ENCODE measurements at places on chromosomes 5 and 9.
A peak's percentile ranks its signal among the peaks of the same experiment; 100 is the strongest.

GRCh38 chr9:125536776-125537175, 170.2 kb downstream of the MAPKAP1 start:
- no peaks in the 10 kb centered on the region for H3K4me1 ChIP-seq
- DNase-seq = no peak
- H3K4me3 ChIP-seq = no peak overlapping the region
- H3K36me3 ChIP-seq = no peaks in the 10 kb centered on the region

DNA sequence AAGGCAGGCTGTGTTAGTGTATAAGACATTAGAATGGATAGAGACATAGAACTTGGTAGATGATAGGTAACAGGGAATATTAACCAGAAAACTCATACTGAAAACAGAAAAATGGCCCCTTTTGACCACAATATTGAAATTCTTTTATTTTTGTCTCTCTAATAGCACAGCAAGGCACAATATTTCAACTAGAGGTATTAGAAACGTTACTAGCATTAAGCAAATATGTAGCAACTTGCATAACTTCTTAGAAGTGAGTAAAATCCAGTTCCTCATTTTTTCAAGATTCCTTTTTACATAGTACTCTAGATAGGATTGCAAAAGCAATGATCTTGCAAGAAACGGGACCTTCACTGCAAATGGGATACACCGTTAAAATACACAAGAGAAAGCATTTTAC, 102.7 kb upstream of the VCAN start:
- H3K36me3 ChIP-seq = no peaks in the 10 kb centered on the region
- DNase-seq = no peak
- no peaks in the 10 kb centered on the region for H3K4me1 ChIP-seq
- no peak overlapping the region for H3K27ac ChIP-seq
- no peak overlapping the region for H3K4me3 ChIP-seq

GRCh38 chr5:5658226-5658625, 235.7 kb downstream of the ICE1 start:
- peak overlapping the region; percentile 41 for H3K27ac ChIP-seq
- H3K27me3 ChIP-seq = no peaks in the 10 kb centered on the region
- H3K4me3 ChIP-seq = peak overlapping the region; percentile 18
- H3K36me3 ChIP-seq = no peaks in the 10 kb centered on the region
- peak; percentile 38 for DNase-seq
- H3K4me1 ChIP-seq = peaks cover 22% of the 10 kb centered on the region

- peak; percentile 98 for DNase-seq
- no peak overlapping the region for H3K4me3 ChIP-seq
- H3K27ac ChIP-seq = peak overlapping the region; percentile 97
- H3K4me1 ChIP-seq = peaks cover 12% of the 10 kb centered on the region
Measured at GRCh38 chr9:131334629-131335367, 45.3 kb downstream of the PLPP7 start.

- no peak for DNase-seq
- peak overlapping the region; percentile 70 for H3K4me3 ChIP-seq
- no peaks in the 10 kb centered on the region for H3K4me1 ChIP-seq
- no peak overlapping the region for H3K27ac ChIP-seq
- no peaks in the 10 kb centered on the region for H3K36me3 ChIP-seq
- no peaks in the 10 kb centered on the region for H3K27me3 ChIP-seq
Measured at GRCh38 chr5:54844905-54845566, 140.4 kb downstream of the ESM1 start.

- peaks cover 18% of the 10 kb centered on the region for H3K4me1 ChIP-seq
- no peaks in the 10 kb centered on the region for H3K36me3 ChIP-seq
- H3K27me3 ChIP-seq = no peaks in the 10 kb centered on the region
- peak overlapping the region; percentile 86 for H3K4me3 ChIP-seq
- peak overlapping the region; percentile 99 for H3K27ac ChIP-seq
Measured at GRCh38 chr5:149731332-149731616, 1.2 kb downstream of the PPARGC1B start.

GRCh38 chr5:79170661-79171060, 59.1 kb downstream of the BHMT start:
- H3K27ac ChIP-seq = no peak overlapping the region
- H3K36me3 ChIP-seq = no peaks in the 10 kb centered on the region
- no peaks in the 10 kb centered on the region for H3K4me1 ChIP-seq
